Left renal cortex interstitium (tissue), 4 donors: ENCODE measurements at places on chromosomes 4 and X. TPM values are rescaled to one million over a fixed set of nuclear protein-coding genes. Genes with fewer than 3 reads are reported as not detected.

DNA sequence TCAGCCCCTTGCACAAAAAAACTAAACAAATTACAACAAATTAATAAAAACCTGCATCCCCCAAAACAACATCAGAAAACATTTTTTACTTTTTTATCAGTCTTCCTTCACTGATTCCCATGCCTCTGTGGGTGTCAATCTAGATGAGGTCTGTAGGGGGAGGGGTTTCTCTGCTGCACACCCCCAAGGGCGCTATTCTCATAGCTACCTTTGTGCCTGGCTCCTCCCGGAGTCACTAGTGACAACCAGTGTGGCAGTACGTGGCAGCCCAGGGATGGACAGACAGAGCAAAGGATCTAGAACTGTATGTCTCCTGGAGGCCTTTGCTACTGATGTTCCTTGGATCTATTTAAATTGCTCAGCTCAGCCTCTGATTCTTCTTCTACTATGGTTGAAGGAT lies 228.1 kb upstream of the ANXA3 start:
- DNase-seq: no peak

DNA sequence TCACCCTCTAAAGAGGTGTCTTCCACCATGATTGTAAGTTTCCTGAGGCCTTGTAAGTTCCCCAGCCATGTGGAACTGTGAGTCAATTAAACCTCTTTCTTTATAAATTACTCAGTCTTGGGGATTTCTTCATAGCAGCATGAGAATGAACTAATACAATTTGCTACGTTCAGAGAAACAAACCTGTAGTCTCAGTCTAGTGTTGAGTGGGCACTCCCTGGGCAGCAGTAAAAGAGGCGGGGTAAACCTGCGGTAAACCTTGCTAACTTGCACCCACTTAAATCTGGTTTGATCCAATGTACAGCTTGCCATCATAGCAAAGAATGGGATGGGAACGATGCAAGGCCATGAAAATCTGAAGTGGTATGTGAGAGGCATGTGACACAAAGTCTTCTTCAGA lies 22.4 kb downstream of the GRXCR1 start:
- no peak for DNase-seq

- no peak for DNase-seq
These were observed 30.6 kb upstream of the ANTXR2 start for GRCh38 chr4:80103629-80104028.

DNA sequence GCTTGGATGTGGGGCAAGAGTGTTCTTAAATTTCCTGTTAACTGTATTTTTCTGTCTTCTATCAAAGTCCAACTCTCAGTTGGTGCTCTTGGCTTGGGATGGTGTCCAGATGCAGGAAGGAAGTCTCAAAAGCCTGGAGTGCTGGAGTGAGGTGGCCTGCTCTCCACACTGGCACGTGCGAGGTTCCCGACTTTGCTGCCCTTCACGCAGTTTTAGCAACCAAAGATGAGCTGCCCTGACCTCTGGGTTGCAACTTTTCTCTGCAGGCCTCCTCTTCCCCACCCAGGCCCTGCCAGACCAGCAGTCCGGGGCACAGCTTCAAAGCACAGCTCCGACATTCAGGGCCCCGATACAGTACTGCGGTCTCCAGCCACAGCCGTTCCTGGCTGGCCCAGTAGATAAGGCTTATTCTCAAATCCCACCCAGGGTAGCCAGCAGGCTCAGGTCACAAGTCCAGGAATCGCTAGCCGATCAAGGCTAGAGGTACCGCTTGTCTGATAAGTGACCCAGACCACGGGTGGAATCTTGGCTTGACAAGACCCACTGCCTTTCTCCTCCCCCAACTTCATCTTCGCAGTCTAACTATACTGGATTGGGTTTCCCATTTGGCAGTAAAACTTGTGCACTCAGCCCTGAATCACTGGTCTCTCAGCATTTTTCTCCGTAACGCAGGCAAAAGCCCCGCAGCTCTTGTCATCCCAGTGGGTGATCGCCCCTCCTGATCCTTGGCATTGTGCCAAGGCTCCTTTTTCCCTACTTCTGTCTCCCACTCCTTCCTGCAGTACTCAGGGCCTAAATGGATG lies 21.8 kb upstream of the JADE1 start:
- DNase-seq: no peak

DNA sequence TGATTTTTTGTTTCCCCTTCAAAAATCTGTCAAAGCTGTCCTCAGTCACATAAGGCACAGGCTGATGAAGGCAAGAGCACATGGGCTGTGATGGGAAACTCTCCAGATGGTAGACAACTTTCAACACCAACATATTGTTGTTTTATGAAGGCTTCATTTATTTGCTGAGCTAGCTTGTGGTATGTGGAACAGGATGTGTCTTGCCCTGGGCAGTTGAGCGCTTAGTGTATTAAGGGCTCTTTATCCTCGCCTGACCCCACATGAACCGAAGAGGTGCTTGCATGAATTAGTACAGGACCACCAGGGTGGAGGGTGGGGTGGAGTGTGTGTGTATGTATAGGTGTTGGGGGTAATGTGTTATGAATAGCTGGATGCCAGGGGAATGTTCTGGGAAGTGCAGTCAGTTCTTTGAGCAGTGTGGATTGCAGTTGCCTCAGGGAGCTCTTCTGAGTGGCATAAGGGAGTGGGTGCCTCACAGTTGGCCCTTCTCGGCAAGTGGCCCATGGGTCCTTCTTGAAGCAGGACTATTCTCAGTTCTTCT lies 103.1 kb downstream of the PHEX start:
- no peak for DNase-seq

DNA sequence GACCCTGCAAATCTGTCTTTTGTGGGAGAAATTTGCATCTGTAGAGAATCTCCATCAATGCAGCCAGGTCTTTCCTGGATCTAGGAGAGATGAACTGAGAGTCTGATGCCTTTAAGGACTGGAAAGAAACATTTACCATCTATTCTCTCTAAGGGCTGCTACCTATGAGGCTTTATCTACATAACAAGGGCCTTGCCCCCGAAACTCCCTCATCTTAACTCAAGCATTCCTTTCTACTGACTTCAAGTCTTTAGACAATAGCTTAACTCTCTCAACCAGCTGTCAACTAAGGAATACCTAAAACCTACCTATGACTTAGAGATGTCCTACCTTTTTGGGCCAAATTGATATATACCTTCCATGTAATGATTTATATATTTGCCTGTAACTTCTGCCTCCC lies 32.1 kb downstream of the MAGEB17 start:
- DNase-seq: no peak

The RPA4 gene
- not detected for polyA plus RNA-seq

- DNase-seq: no peak
These were observed 39.4 kb downstream of the ERVMER34-1 start for GRCh38 chr4:52711834-52712250.

The SAGE1 gene
- polyA plus RNA-seq: not detected

The VCX gene
- 0.36 TPM for polyA plus RNA-seq

The ABCG2 gene
- 5.4 TPM for polyA plus RNA-seq

- no peak for DNase-seq
These were observed 36.5 kb downstream of the EFNB1 start for GRCh38 chrX:68865300-68865699.

- DNase-seq: no peak
These were observed 82.9 kb upstream of the TAB3 start for GRCh38 chrX:30971774-30972603.

DNA sequence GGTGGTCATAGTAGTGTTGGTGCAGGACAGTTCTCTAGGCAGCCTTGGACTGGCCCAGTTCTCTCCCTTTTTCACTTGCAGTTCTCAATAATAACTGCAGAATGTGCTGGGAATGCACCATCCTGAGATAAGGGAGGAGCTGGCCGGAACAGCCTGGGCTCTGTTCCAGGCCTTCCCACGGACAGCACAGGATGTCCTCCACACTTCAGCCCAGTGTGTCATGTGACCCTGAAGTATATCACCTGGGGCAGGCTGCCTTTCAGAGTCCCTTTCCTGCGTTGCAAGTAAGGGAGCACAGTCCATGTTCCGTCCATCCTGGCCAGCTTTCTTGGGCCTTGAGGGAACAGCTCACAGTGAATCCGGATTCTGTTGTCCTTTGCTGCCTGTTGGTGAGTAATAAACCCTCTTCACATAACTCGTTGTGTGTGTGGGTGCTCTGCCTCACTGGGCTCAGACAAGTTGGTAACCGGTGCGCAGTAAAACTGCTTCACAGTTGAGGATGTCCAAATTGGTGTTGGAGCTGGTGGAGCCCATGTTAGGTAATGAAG lies 32.3 kb upstream of the BBS12 start:
- no peak for DNase-seq

DNA sequence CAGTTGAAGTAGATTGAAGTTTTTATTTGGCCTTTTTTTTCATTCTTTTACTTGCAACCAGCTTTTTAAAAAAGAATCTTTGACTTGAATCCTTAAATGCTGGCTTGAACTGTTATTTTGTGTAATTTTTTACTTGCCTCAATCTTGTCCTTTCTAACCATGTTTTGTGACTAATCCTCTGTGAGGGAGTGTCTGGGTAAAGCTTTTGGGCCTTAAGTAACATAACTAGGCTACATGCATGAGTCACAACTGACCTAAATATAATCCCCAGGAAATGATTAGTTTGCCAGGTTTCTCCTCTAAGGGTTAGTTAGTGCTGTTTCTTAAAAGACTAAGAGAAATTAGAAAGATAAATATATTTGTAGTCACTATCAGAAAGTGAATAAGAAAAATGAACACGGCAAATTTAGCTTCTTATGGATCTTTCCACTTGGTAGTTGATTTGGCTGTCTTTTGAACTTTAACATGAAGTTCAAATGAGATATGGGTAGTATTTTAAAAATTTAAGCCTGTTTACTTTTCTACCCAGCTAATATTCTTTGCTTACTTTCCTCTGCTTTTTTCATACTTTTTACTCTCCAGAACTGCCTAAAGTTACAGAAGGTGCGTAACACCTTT lies 13.0 kb downstream of the EXOC1 start:
- DNase-seq: no peak

GRCh38 chrX:55340896-55341433 lies 76.2 kb upstream of the PAGE3 start:
- DNase-seq: no peak

GRCh38 chrX:130789793-130790192 lies 113.2 kb downstream of the ENOX2 start:
- no peak for DNase-seq

GRCh38 chr4:138299881-138300280 lies 57.7 kb upstream of the SLC7A11 start:
- no peak for DNase-seq

The BEX1 gene
- polyA plus RNA-seq: 66.6 TPM

DNA sequence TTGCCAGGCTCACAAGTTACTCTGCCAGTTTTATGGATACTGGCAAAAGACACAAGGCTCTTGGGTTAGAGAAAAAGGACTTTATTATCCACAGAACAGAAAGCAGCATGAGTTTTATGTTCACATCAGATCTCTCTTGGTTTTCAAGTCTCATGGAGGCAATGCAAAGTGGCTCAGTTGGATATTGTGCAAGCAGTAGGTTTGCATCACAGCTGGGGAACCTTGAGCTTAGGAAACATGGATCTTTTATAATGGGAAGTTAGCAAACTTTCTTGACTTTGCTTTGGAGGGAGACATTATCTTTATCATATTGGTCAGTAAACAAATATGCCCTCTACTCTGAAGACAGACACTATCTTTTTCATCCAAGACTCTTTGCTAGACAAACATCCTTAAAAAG lies 109.2 kb upstream of the GRPR start:
- DNase-seq: no peak

- DNase-seq: no peak
These were observed 471.7 kb downstream of the SH2D1A start for GRCh38 chrX:124818033-124818432.

The MAGEE2 gene
- polyA plus RNA-seq: 0.56 TPM

DNA sequence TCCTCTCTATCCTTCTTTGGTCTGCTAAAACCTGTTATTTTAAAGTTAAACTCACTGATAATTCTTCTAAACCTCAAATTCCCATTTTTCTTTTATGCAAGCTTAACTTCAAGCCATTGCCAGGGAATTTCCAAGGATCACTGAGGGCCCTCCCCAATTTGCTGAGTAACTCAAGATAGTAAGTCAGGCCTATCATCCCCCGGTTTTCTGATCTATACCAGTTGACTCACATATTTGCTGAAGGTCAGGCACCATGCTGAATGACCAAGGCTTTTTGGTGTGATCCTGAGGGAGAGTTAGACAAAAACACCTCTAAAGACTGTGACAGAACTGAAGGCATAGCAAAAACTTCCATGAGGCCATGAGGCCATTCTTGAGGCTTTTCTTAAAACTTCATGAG lies 1301.9 kb downstream of the PCDH7 start:
- DNase-seq: no peak

- DNase-seq: no peak
These were observed 525.4 kb upstream of the HS3ST1 start for GRCh38 chr4:11954093-11954492.

DNA sequence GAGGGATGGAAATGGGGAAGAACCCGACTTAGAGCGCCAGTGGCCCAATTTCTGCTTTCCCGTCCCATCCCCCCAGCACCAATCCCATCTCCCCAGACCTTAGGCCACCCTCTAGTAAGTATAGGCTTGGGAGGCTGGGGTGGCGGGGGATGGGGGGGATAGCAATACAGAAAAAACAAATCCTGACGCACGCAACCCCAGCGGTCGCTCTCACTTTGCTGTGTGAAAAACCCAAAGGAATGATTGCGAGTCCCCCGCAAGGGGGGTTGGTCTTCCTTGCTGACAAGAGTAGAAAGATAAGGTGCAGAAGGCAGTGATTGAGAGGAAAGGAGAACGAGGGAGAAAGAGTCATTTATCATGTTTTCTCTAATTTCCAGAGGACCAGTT lies 863 bp downstream of the CPE start:
- DNase-seq: no peak

GRCh38 chrX:7263961-7264360 lies 116.0 kb upstream of the PUDP start:
- DNase-seq: no peak

GRCh38 chr4:140070366-140070765 lies 83.6 kb downstream of the MAML3 start:
- no peak for DNase-seq

DNA sequence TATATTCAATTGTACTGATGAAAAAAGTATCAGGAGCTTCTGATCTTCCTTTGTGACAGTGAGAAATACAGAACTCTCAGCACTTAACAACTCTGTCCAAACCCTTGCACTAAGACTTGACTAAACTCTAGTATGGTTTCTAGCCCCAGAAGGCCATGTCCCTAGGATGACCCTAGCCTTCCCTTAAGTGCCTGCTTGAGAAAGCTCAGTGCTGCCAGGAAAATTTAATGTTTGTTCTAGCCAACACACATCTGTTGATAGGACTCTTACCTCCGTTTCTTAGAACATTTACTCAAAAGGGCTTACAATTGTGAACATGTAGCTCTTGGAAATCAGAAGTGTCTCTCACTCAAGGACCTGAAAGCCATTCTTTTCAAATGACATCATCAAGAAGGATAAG lies 1055.2 kb upstream of the FTHL17 start:
- DNase-seq: no peak

The HNRNPH2 gene
- polyA plus RNA-seq: 165 TPM
